ENCODE measurements at places on chromosomes 2 and 18.

GRCh38 chr2:42874949-42875801 is 82.8 kb upstream of the HAAO start:
- DNase-seq = no peak

GRCh38 chr18:26806224-26806623 is 59.3 kb downstream of the AQP4 start:
- DNase-seq = no peak

GRCh38 chr2:204749319-204749718 is 204.0 kb downstream of the PARD3B start:
- DNase-seq = no peak

- no peak for DNase-seq
Measured at GRCh38 chr2:61268249-61268648, 106.3 kb downstream of the C2orf74 start.

GRCh38 chr2:11669454-11670291 is at the start of gene NTSR2:
Gene NTSR2 (minus strand): TSS chr2:11670195. CDS start chr2:11670129, 66 bp downstream.
- DNase-seq = no peak

GRCh38 chr18:60189856-60190255 is 182.7 kb downstream of the MC4R start:
- DNase-seq = no peak

DNA sequence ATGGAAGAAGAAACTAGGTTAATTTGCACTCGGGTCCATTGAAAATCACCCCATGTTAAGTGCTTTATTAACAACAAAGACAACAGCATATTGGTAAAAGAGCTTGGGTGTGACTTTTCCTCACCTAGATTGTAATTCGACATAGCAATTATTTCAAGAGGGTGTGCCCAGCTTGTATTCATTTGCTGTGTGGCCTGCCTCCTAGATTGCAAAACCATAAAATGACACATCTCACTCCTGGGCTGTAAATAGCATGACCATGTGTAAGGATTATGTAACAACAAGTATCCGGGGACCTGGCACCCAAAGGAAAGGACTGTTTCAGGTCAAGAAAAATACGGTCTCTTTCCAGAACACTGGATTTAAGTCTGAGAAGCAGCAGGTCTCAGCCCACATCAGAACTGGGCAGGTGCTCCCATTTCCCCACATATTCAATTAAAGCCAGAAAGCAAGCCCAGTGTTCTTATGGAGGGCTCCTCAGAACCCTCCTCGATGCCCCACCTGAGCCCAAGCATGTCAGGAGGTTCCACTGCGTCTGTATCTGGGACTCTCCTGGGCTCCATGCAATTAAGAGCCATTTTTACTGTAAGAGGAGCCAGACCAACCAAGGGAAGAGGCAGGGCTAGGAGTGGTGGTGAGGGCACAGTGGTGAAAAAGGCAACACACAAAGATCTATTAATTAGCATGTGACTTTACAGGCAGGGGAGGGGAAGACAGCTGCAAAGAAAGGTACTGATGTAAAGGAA is 39.2 kb downstream of the MREG start:
- no peak for DNase-seq

DNA sequence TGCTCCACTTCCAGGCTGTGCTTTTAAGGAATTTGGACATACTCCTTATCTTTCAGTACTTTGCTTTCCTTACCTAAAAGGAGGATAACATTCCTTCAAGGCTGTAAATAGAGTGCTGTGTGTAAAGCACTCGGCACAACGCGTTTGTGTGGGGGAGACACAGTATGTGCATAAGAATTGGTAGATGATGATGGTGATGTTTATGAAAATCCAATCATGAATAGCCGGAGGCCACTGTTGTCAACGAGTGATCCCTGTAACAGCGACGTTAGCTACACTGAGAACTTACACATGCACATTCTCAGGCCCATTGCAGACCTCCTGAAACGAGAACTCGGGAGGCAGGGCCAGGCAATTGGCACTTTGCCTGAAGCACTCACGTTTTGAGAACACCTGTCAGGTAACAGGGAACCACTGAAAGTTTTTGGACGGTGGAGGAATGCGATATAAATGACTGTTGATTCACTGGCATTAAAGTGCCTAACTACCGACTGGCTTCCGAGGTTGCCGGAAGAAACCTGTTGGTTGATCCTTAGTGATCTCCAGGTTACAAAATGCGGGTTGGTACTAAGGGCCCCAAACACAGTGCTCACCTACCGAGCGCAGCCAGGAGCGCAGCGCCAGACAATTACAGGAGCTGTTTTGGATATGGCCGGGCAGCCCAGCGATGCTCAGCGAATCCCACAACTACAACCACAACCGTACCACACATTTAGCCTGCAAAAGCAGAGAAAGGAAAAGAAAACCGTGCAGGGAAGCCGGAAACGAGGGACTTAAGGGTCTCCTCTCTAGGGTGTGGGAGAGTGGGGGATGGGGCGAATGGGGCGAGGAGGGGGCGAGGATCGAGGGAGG is 1.0 kb upstream of the MAP4K4 start:
- DNase-seq = no peak

DNA sequence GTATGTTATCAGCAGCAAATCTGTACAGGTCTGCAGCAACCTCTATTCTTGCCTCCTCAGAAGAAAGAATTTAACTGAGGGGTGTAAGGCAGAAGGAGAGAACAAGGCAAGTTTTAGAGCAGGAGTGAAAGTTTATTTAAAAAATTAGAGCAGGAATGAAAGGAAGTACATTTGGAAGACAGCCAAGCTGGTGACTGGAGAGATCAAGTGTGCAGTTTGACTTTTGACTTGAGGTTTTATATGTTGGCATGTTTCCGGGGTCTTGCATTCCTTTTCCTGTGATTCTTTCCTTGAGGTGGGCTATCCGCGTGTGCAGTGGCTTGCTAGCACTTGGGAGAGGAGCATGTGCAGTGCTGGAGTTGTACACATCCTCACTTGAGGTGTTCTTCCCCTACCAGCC is 16.5 kb upstream of the CERS6 start:
- no peak for DNase-seq

GRCh38 chr18:62187543-62188510 is 772 bp downstream of the RELCH start:
- DNase-seq = peak; percentile 12

GRCh38 chr18:47978141-47978540 is 47.7 kb upstream of the SMAD2 start:
- DNase-seq = no peak
